CD4-positive, alpha-beta memory T cell (primary cell): ENCODE measurements at places on chromosomes 1 and 21.

DNA sequence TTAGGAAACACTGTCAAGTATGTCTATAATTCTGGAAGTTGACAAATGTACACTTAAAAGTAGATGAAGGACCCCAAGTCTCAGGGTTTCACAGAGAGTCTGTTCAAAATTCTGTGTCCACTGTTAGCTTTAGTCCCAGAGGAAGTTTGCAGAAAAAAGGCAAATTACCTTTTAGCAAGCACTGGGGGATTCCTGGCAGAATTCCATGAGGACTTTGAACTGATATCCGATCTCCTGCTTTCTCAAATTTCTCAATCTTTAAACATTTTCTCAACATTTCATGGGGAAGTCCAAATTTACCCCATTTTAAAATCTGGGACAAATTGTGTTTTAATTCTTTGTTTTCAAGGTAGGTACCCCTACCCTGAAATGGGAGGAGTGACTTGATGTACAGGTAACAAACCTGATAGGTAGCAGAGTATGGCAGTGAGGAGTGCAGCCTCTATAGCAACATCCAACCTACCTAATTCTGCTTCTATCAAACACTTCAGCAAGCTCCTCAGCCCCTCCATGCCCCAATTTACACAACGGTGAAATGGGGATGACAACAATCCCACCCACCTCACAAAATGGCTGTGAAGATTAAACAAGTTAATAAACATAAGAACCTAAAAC is 344.9 kb downstream of the OMA1 start:
- no peak overlapping the region for H3K27ac ChIP-seq
- H3K27me3 ChIP-seq, result no peaks in the 10 kb centered on the region
- H3K4me3 ChIP-seq, result no peak overlapping the region
- no peaks in the 10 kb centered on the region for H3K4me1 ChIP-seq
- no peaks in the 10 kb centered on the region for H3K36me3 ChIP-seq
- no peak for DNase-seq

DNA sequence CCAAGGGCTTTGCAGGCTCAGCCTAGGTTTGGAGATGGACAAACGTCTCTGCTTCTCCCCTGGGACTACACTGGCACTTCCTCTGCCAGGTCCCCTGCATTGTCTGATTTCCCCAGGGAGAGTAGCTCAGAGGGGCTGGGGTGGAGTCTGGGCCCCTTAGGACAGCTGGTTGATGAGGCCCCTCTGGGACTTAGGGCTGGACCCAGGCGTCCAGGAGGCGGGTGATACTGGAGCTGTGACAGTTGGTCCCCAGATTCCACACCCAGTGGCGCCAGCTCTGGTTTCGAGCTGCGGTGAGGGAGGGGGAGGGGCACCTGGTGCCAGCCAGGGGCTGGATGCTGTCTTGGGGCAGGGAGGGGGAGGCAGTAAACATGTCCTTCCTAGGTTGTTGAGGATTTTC is 7.4 kb upstream of the MEX3A start:
- no peak for DNase-seq
- no peaks in the 10 kb centered on the region for H3K27me3 ChIP-seq
- no peaks in the 10 kb centered on the region for H3K4me1 ChIP-seq

- H3K27me3 ChIP-seq, result no peaks in the 10 kb centered on the region
- H3K4me3 ChIP-seq, result no peak overlapping the region
- no peak for DNase-seq
These were observed 1.9 kb downstream of the PSMB4 start for GRCh38 chr1:151401125-151401788.

DNA sequence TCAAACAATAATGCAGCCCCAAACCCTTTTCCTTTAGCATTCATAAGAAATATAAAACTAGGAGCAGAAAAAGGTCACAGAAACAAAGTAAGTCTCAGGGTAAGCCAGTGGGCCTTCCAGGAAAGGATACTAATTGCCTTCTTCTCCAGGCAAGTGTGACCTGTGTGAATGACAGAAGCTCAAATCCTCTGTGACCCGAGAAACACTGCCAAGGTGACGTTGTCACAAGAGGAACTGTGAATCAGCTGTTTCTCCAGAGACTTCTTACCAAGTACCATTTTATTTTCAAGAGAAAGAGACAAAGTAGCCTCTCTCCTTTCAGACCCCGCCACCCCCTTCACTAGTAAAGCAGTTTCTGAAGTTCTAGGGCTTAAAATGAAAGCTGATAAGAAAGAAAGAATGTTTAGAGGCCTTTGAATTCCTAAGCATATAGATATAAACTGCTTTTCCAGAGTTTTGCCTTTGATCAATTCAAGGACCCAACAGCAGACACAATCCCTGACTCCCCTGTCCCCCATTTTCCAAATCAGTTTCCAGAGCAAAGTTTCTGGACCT is 155.6 kb downstream of the NUF2 start:
- no peaks in the 10 kb centered on the region for H3K27me3 ChIP-seq
- no peak overlapping the region for H3K27ac ChIP-seq
- no peak overlapping the region for H3K4me3 ChIP-seq

DNA sequence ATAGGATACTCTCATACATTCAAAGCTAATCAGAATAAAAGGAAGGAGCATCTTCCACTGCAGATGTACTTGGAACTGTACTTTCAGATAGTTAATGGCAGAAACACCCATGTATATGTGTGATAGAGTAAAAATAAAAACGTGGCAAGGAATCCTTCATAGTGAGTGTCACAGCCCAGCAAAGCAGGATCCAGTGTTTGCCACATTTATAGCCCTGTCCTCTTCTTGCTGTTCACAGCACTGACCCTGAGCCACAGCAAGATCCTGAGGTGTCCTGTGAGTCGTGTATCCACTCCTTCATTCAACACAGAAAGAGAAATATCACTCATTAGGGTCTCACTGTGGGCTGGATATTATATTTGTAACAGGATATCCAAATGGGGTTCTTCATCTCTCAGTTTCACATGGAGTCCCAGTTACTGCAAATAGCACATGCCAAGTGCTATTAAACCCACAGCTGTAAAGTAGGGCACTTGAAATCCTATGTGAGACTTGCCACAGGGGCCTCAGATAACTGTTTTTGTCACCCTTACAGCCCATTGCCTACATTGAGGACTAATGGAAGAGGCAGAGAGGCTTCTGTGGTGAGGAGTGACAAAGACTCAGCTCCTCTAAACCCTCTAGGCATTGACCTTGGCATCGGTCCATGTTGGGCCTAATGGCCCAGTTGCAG is 41.3 kb downstream of the CYP2J2 start:
- no peaks in the 10 kb centered on the region for H3K36me3 ChIP-seq
- no peak for DNase-seq
- no peak overlapping the region for H3K4me3 ChIP-seq
- H3K27ac ChIP-seq, result no peak overlapping the region

DNA sequence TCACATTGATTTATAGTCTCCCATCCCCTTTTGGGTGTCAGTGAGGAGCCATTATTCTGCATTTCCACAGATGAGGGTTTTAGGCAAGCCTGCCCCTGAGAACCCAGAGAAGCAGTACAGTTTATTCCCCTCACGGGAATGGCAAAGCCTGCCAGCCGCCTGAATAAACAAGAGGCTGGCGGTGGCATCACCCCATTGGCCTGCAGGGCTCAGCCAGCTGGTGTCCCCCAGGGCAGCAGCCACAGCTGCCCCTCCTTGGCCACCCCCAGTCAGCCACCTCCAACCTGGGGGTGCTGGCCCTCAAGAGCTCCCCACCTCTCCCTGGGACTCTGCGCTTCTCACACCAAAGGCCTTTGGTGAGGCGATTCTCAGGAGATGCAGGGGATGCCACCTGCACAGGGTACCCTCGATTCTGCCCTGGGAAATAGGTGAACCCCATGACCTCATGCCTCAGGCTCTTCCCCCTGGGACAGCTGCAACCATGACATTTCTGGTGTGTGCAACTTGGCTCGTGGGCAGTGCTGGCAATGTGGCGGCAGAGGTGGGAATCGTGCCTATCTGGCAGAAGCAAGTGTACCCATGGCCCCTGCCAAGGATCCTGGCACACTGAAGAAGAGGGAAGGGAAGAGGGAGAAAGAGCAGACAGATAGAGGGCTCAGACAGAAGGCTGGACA is 14.0 kb downstream of the OLFML2B start:
- no peaks in the 10 kb centered on the region for H3K36me3 ChIP-seq
- no peak for DNase-seq
- no peaks in the 10 kb centered on the region for H3K4me1 ChIP-seq

- H3K4me3 ChIP-seq, result no peak overlapping the region
- no peaks in the 10 kb centered on the region for H3K36me3 ChIP-seq
- no peaks in the 10 kb centered on the region for H3K4me1 ChIP-seq
- no peak for DNase-seq
These were observed 161.2 kb upstream of the NFIA start for GRCh38 chr1:60921175-60921574.

- H3K27ac ChIP-seq, result no peak overlapping the region
- DNase-seq, result no peak
- H3K4me3 ChIP-seq, result no peak overlapping the region
- H3K4me1 ChIP-seq, result no peaks in the 10 kb centered on the region
These were observed 463.5 kb downstream of the SMYD3 start for GRCh38 chr1:246043556-246043955.

- no peaks in the 10 kb centered on the region for H3K27me3 ChIP-seq
- H3K4me1 ChIP-seq, result no peaks in the 10 kb centered on the region
- no peak overlapping the region for H3K4me3 ChIP-seq
- no peak overlapping the region for H3K27ac ChIP-seq
- peaks cover 7% of the 10 kb centered on the region for H3K36me3 ChIP-seq
These were observed 18.3 kb downstream of the IFI44 start for GRCh38 chr1:78667939-78668338.

- peaks cover 98% of the 10 kb centered on the region for H3K4me1 ChIP-seq
- no peak overlapping the region for H3K4me3 ChIP-seq
- H3K36me3 ChIP-seq, result peaks cover 11% of the 10 kb centered on the region
These were observed 32.4 kb downstream of the RUNX1 start for GRCh38 chr21:35016517-35017188.

DNA sequence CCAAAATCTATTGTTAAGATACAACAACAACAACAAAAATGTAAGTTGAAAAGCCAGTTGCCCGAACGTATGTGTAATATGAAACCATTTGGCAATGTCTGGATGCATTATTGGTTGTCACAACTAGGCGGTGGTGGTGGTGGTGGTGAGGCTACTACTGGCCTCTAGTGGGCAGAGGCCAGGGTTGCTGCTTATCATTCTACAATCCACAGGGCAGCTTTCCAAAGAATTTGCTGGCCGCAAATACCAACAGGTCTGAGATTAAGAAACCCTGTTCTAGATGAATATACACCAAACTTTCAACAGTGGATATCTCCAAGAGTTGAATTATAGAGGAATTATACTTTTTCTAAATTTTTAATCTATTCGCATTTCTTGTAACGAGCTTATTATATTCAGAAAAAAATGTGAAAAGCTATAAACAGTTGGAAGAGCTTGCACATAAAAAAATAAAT is 26.8 kb upstream of the ZNF697 start:
- peaks cover 5% of the 10 kb centered on the region for H3K27me3 ChIP-seq
- H3K4me1 ChIP-seq, result peaks cover 8% of the 10 kb centered on the region
- H3K36me3 ChIP-seq, result no peaks in the 10 kb centered on the region
- H3K27ac ChIP-seq, result no peak overlapping the region
- DNase-seq, result no peak
- H3K4me3 ChIP-seq, result no peak overlapping the region

DNA sequence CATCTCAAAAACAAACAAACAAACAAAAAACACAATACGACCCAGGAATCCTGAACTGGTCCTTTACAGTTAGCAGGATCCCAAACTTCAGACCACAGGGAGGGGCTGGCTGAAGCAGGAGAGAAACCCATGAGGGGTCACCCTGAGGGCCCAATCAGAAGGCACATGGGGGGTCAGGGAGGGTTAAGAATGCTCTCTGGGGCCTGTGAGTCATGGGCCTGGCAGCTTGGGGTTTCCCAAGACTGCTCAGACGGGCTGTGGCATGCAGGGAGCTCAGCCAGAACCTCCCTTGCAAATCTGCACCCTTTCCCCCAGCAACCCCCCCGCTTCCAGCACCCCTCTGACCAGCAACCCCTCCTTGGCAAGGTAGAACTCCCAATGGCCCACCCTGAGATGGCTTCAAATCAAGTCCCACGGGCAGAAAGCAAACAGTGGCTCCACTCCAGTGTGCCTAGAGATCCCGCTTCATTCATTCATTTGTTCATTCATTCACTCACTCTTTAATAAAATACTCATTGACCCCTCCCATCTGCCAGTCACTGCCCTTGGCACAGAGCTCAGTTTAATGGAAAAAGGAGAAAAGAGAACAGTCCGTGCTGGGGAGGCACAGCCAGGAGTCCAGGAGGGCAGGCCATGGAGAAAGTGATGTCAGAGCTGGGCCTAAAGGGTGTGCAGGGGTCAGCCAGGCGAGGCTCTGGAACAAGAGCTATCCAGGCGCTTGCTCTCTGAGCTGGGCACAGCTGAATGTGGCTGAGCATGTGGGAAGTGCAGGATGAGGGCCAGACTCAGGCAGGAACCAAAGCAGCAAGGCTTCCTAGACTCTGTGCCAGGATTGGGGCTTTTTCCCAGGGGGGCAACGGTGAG is 8.2 kb downstream of the UQCRHL start:
- no peak for DNase-seq
- H3K36me3 ChIP-seq, result no peaks in the 10 kb centered on the region
- no peak overlapping the region for H3K27ac ChIP-seq
- no peak overlapping the region for H3K4me3 ChIP-seq
- H3K27me3 ChIP-seq, result no peaks in the 10 kb centered on the region

- H3K4me3 ChIP-seq, result no peak overlapping the region
- H3K4me1 ChIP-seq, result no peaks in the 10 kb centered on the region
- no peaks in the 10 kb centered on the region for H3K27me3 ChIP-seq
- no peaks in the 10 kb centered on the region for H3K36me3 ChIP-seq
These were observed 206.8 kb upstream of the TMEM51 start for GRCh38 chr1:14946684-14947238.

DNA sequence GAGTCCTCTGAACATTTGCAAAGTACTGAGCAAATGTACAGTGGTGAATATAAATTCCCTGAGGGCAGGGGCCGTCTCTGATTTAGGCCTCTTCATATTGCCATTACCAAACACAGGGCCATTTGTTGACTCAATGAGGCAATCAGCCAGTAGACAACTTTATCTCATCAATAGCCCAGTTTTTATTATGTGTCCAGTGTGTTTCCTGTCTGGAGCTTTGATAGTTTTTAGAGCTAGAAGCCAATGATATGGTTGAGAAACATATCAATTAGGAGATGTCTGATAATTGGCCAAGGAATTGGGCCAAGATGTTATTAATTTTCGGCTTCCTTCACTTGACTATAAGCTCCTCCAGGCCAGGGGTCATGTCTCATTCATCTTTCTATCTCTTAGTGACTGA is 163.0 kb downstream of the ROR1 start:
- DNase-seq, result no peak
- H3K27ac ChIP-seq, result no peak overlapping the region
- H3K4me1 ChIP-seq, result no peaks in the 10 kb centered on the region
- no peaks in the 10 kb centered on the region for H3K27me3 ChIP-seq
- no peaks in the 10 kb centered on the region for H3K36me3 ChIP-seq
